ENCODE measurements at places on chromosomes 5 and 9.

DNA sequence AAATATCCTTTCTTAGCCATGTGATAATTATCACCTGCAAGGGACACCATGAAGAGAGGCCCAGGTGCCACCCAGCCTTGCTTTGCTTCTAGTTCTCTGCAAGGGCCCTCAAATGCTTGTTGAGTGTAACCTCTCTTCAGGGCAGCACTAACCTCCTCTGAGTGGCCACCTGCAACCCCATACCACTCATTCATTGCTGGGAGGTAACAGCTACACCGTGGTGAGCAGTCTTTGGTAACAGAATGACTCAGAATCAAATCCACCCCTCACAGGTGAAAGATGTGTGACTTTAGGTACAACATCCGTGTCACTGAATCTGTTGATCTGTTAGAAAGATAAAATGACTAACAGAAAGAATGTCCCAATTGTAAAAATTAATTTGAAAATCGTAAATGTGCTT lies 365.1 kb upstream of the TRPC7 start:
- DNase-seq = no peak

DNA sequence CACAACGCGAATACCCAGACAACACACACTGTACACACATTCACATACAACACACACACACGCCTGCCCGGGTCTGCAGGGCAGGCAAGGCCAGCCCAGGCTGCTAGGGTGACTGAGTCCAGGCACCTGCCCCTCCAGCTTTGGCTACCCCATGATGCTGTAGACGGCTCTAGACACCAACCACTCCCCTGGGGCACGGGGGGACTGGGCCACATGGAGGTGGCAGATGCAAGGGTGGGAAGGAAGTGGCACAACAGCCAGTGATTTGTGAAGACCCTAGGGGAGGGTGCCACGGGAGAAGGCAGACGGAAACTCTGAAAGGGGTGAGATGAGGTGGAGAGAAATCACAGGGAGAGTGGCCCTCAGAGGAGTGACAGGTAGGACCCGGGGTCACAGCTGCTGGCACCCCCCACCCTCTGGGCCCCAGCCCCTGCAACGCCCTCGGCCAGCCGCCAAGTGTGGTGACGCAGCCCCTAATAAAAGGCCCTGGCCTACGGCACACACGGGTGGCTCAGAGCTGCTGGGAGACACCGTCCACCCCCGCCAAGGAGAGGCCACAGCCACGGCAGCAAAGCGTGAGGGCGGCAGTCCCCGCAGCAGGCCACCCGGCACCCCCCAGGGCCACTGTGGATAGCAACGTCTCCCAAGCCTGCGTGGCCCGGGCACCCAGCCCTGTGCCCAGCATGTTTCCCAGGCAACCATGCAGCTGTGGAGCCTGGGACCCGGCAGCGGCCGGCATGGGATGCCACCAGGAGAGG lies 6.6 kb upstream of the CCDC187 start:
- no peak for DNase-seq

DNA sequence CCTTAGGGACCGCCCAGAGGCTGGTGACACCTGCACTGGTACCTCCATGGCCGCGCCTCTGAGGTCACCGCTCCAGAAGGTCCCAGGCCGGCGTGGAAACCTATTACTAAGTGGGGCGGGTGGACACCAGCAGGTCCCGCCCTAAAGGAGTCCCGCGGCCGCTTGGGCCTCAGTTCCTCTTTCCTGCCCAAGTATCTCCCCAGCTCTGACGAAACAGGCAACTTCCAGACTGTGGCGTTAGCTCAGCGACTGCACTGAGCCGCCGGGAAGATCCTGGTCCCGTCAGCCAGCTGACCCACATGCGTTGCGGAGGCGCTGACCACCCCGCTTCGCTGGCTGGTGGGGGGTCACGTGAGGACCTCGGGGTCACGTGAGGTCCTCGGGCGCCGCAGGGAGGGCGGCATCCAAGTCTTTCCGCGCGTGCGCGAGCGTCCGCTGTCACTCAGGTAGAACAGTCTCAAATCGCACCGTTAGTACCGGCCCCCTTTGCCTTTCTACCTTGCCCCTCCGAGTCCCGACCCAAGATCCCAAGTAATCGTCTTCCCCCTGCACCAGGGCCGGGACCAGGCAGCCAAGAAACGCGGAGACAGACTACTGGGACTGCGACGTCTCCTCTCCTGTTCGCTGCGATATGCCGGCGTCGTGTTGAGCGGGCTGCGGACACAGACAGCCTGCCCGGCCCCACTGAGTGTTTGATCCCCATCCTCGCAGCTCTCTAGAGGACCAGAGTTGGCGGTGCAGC lies 53.7 kb upstream of the KDM4C start:
- DNase-seq = peak; percentile 75

- DNase-seq = no peak
These were observed 76.9 kb upstream of the IL17B start for GRCh38 chr5:149455889-149456409.

- no peak for DNase-seq
These were observed 228.3 kb downstream of the ARHGAP26 start for GRCh38 chr5:142998316-142999020.

GRCh38 chr5:2857837-2858236 lies 106.4 kb upstream of the IRX2 start:
- DNase-seq = no peak

DNA sequence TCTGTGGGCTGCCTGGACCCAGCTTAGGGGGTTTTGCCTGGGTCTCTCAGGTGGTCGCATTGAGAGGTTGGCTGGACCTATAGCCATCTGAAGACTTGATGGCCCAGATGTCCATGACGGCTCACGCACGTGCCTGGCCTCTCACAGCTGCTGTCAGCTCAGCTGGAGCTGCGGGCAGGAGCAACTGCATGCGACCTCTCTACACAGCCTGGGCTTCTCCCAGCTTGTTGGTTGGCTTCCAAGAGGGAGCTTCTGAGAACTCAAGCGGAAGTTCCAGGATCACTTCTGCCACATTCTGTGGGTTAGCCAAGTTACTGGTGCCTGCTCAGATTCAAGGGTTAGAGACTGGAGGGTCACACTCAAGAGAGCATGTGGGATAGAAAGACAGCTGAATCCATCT lies 99.2 kb downstream of the DAPK1 start:
- no peak for DNase-seq

- no peak for DNase-seq
These were observed 24.9 kb downstream of the LMX1B start for GRCh38 chr9:126638571-126639132.

- no peak for DNase-seq
These were observed 508.0 kb upstream of the TNC start for GRCh38 chr9:115625954-115626353.

DNA sequence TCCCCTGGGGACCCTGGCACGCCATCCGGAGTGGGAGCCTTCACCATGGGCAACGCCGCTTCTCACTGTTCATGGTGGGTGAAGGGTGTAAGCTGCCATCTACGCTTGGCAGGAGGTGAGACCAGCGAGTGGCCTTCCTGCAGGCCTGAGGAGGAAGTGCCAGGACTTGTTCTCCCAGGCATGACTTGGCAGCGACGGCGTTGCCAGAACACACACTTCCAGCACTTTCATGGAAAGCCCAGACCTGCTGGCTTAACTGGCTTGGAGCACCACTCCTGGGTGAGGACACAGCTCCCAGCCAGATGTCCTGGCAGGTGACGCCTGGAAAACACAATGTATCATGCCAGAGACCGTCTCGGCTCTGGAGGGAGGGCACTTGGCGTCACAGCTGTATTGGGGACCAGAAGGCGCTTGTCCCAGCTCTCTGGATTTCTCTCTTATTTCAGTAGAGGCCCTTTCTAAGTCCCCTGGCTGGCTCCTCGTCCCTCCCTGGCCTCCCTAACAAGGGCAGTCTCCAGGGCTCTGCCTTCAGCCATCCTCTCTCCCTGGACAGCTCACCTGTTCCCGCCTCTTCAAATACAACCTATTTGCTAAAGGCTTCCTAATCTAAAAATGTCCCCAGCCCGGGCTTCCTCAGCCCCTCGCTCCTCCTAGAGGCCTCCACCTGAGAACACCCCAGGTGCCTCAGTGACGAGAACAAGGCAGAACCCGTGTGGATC lies 188.3 kb downstream of the OLFM1 start:
- DNase-seq = no peak

DNA sequence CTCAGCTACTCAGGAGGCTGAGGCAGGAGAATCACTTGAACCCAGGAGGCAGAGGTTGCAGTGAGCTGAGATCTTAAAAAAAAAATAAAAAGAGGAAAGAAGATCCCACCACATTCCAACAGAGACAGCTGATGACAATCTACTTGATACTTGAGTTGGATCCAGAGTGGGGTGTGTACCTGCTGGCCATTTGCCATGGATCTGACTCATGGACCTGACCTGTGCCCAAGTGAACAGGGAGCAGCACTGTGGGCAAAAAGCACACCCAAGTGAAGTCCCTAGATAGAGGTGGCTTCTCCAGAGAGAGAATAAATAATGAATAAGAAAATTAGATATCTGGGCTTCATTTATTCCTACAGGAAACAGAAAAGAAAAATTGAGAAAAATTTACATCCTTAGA lies 81.2 kb upstream of the MIER3 start:
- no peak for DNase-seq

- no peak for DNase-seq
These were observed 122.9 kb downstream of the BASP1 start for GRCh38 chr5:17340379-17340778.

DNA sequence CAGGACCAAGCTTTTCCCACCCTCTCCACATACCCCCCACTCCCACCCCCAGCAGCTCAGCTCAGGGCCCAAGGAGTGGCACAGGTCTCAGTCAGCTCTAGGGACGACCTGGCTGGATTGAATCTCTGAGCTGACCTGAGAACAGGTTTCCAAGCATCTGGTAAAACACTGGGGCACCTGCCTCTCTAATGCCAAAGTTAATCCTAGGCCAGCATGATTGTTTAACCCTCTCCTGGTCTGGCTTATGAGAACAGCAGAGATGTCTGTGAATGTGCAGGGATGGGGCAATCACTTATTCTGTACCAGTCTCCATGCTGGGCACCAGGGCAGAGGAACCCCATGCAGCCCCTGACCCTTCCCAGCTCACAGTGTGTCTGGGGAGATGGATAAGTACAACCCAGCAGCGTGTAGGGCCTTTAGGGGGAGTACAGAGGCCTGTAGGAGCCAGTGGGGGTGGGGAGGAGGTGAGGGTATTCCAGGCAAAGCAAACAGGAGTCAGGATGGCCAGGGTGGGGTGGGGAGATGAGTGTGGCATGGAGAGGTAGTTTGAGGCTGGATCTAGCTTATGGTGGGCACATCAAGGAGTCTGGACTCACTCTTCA lies 678 bp upstream of the KIF12 start:
- no peak for DNase-seq

DNA sequence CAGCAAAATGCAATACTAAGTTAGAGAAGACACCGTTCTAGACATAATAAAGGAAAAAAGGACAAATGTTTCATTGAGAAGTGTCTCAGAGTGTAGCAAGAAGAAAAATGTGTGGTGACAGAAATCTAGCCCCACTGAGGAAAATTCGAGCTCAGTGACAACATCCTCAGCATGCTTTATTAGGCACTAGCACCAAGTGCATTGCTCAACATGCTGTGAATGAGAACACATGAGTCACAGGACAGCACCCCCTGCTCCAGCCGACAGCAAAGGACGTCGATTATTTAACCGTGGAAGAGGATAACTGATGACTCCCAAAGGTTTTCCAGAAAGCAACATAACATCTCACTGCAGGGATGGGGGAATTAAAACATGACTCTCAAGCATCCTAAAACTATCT lies 182.7 kb downstream of the GNAQ start:
- no peak for DNase-seq

DNA sequence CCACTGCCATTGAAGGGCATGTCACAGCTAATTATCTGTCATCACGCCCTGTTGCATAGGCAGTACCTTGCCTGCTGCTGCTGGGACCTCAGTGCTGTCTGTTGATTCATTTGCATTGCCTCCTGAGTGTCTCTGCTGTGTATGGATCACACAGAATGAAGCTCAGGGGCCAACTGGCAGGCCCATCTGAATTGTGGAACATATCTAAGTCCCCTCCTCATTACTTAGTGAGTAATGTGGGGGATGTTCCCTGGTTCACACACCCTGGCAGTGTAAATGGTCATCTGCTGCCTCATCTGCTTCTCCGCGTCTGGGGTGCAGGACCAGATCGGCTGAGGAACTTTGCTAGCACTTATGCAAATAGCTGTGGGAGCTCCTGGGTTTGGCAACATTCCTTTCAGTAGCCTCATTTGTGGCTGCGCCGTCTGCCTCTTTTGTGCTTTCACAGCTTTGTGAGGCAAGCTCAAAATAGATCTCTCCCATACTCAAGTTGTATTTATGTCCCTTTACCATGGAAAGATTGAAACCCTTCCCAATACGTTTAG lies 25.4 kb downstream of the TYRP1 start:
- no peak for DNase-seq

DNA sequence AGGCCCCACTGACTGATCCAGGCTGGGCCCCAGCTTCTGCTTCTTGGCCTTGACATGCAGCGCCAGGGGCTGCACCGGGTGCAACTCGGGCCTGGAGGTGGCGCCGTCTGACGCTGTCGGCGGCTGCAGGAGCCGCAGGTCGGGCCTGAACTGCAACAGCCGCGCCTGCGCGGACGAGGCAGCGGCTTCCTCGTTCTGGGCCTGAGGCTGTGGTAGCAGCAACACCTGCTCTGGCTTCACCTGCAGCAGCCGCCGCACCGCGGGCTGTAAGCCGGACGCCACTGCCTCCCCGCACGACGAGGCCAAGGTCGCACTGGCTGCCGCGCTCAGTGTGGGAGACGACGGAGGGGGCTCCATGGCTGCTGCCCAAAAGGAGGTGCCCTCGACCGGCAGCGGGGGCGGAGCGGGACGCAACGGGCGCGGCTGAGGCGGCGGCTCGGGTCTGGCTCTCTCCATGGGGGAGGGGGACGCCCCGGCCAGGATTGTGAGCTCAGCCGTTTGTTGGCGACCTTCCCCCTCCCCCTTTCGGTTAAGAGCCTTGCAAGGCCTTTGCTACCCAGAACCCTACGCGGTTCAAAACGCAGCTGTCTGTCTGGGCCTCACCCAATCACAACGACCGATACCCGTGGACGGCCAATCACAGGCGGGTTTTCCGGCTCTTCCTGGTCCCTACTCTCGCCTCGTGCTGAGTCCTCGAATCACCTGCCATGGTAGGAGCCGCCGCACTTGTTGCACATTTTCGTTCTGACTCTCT lies 438 bp downstream of the SOX30 start:
- peak; percentile 74 for DNase-seq

DNA sequence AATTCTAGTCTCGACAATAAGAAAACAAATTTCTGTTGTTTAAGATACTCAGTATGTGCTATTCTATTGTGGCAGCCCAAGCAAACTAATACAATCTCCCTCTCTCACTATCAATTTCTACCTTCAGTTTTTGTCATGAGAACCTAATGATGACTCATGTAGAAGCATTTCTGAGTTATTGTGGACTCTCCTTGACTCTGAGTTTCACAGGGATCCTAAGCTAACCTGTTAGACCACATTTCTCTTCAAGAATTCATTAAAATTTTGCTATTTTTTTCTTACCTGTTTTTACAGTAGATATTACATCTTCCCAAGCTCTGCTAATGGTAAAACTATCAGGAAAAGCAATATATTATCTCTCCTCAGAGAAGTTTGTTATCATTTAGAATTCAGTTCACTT lies 599.1 kb upstream of the TYRP1 start:
- DNase-seq = no peak
